AG10803 (cell line): ENCODE measurements at places on chromosomes 3 and 15.

GRCh38 chr15:77904436-77904821 lies 173.1 kb downstream of the TBC1D2B start:
- DNase-seq, result no peak

- DNase-seq, result peak; percentile 81
These were observed 17.1 kb downstream of the TJP1 start for GRCh38 chr15:29805043-29805707.

DNA sequence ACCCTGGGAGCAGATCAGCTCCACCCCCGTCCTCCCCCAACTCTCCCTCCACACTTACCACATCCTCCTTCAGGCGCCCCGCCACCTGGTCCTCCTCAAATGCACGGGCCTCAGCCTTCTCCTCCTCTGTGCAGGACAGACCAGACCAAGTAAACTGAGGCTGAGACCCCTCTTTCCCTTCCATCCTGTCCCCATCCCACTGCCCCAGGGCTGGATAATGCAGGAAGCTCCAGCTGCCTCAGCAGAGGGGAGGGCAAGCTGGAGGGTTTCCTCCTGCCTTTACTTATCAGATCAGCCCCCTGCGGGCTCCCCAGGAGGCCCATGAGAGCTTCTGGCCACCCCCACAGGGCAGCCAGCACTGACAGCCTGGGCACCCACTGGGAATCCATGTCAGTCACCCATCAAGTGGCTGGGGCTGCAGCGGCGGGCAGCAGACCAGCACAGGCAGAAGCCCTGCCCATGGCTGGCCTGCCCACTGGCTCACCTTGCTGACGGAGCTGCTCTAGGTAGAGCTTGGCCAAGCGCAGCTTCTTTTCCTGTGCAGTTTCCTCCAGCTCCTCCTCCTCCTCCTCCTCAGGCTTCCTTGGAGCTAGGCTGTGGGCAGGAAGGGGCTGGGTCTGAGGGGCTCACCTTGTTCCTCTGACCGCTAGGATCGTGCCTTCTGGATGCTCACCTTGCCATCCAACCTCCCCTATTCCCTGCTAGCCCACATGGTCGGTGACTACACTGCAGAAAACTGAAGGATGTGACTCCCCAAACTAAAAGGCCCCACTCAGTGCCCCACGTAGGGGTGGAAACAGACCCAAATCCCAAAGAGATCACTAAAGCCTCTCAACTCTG lies 3.9 kb downstream of the RRP9 start:
- no peak for DNase-seq

- no peak for DNase-seq
These were observed 5.2 kb downstream of the GLB1 start for GRCh38 chr3:33091746-33092145.

- DNase-seq, result peak; percentile 69
These were observed 18.3 kb upstream of the FOXP1 start for GRCh38 chr3:71601811-71602210.

- DNase-seq, result no peak
These were observed 18.0 kb downstream of the NRG4 start for GRCh38 chr15:75994220-75994619.

- DNase-seq, result peak; percentile 53
These were observed 92.9 kb downstream of the UBE3A start for GRCh38 chr15:25345943-25346342.

DNA sequence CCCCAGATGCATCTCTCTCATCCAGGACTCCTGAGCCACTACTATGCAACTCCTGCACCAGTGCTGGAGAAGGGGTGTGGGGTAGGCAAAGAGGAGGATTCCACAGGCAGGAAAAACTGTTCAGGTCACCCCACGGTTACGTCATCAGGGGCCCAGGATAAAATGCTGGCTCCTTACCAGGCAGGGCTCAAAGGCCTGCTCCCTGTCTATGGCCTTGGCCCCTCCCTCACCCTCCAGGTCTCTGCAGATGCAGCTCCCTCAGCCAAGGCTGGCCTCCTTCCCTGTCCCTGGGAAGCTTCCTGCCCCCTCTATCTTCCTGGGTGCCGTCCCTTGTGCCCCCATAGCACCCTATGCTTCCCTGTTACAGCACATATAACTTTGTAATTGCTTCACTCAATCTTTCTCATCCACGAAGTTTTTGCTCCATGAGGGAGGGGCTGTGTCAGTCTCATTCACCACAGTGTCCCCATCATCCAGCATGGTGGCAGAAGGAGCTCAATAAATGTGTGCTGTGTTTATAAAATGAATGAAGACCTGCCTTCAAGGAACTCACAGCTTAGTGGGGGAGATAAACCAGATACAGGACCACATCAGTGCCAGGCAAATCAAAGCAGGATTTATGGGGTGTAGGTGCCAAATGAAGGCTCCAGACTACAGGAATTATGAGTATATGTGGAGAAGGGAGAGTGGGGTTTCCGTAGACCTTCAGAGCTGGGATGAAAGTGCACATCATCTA lies 18.6 kb downstream of the KBTBD13 start:
- no peak for DNase-seq

DNA sequence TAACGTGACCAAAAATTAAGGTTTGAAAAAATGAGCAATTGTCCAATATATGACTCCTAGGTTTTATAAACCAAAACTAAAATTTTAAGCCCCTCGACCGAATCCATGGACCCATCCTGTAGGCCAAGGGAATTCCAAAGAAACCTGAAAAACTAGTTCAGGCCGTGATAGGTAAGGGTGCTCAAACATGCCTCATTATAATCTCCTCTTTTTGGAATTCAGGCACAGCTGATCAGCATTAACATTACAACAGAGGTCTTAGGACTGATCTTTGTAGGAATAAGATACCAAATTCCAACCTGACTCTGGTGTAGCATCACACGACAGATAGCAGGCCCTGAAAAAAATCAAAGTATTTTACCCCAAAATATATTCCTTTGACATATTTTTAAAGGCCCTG lies 155.7 kb downstream of the NEK10 start:
- no peak for DNase-seq

DNA sequence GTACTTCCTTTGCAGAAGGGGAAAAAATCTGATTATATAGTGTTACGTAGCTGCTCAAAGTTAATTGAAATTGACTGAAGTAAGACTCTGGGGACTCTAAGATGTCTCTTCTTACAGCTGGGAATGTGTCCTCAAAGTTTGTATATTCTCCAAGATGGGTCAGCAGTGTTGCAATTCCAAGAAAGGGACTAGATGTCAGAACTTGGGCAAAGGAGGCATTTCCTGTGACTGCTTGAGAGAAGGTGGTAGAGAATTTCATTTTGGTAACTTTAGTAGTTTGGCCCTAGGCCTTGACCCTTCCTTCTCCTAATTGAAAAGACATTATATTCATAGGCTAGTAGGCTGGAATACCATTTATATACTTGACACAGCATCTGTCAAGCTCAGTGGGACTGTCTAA lies 33.9 kb downstream of the PTPRG start:
- peak; percentile 62 for DNase-seq

DNA sequence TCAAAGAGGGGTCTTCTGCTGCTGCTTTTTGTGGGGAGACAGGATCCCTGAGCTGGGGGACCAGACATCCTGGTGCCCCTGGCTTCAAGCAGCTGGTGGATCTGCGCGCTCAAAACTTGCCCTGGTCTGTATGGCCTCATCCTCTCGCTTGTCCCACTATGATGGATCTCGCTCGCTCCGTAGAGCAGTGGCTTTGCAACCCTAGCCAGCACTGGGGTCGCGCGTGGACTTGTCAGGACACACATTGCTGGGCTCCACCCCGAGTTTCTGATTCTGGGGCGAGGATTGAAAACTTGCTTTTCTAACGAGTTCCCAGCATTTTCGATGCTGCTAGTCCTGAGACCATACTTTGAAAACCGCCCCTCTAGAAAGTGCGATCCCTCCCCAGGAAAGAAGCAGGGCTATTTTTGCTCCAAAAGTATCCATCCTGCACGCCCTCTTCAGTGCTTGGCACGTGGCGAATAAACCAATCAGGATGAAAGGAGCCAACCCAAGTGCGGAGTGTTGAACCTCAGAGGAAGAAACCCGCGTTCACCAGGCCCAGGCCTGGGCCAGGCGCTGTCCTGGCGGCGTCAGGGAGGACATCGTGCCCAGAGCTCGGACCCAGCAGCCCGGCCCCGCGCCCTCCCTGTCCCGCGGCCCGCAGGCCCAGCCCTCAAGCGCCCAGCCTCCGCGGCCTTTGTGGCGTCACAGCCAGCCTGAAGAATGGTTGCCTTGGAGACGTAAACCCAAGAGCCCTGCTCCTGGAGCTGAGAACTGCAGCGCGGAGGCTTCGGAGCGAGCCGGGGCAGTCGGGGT lies at the start of gene CFAP100:
Gene CFAP100 (plus strand): TSS at position 731 of the 798 bp plus-strand sequence. CDS start 1,092 bp downstream, outside the sequence.
- DNase-seq, result peak; percentile 18
